ENCODE measurements at places on chromosomes 2 and 18.

DNA sequence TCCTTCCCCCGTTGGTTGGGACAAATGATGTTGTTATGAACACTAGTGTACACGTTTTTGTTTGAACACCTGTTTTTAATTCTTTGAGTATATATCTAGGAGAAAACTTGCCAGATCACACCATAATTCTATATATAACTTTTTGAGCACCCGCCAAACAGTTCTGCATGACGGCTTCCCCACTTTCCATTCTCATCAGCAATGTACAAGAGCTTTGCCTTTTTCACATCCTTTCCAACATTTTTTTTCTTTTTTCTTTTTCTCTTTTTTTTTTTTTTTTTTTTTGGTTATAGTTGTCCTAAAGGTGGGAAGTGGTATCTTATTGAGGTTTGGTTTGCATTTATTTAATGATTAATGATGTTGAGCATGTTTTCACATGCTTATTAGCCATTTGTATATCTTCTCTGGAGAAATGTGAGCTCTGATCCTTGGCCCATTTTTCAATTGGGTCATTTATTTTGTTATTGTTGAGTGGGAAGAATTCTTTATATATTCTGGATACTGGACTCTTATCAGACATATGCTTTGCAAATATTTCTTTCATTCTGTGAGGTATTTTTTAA lies 86.9 kb upstream of the ZC3H15 start:
- DNase-seq: no peak

DNA sequence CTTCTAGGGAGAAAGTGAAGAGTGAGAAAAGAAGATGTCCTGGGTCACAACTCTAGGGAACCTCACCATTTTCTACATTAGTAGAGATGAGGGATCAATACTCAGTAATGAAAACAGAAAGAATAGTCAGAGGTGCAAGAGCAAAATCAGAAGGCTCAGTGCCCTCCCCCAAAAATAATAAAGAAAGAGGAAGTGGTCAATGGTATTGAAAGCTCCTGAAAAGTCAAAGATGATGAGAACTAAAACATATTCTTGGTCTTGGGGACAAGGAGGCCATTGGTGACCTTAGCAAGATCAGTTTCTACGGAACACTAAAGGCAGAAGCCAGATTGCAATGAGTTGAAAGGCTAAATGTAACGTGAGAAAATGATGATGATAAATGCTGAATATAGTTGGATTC lies 24.5 kb upstream of the MYO1B start:
- DNase-seq: no peak

- no peak for DNase-seq
Observed at GRCh38 chr2:173075056-173075780, 428 bp upstream of the MAP3K20 start.

DNA sequence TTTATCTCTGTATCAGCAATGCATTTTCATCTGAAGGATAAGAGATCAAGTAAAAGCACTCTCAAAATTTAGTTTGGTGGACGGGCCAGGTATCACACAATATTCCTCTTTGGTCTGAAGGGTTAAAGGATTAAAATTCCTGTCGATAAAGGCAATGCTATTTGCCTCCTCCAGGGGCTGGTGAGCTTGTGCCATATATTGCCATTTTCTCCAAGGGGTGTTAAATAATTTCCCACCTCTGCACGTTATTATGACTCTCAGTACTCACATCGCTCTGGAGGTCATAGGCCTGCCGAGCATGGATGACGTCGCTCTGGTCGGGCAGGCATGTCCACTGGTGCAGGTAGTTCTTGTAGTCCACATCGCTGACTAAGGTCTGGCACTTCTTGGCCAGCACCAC lies 94.2 kb downstream of the NEB start:
- no peak for DNase-seq

GRCh38 chr2:96256611-96257113 lies 9.1 kb downstream of the TMEM127 start:
- no peak for DNase-seq

GRCh38 chr2:121502781-121503180 lies 27.9 kb upstream of the RNU4ATAC start:
- no peak for DNase-seq

- DNase-seq: no peak
Observed at GRCh38 chr2:222842491-222843174, 18.2 kb upstream of the ACSL3 start.

- DNase-seq: no peak
Observed at GRCh38 chr2:172513524-172513900, 42.4 kb upstream of the PDK1 start.

All from SK-N-MC (cell line).